ENCODE measurements at places on chromosomes 12 and 14.

GRCh38 chr12:111585690-111586089 lies 13.4 kb downstream of the ATXN2 start:
- no peak for DNase-seq

DNA sequence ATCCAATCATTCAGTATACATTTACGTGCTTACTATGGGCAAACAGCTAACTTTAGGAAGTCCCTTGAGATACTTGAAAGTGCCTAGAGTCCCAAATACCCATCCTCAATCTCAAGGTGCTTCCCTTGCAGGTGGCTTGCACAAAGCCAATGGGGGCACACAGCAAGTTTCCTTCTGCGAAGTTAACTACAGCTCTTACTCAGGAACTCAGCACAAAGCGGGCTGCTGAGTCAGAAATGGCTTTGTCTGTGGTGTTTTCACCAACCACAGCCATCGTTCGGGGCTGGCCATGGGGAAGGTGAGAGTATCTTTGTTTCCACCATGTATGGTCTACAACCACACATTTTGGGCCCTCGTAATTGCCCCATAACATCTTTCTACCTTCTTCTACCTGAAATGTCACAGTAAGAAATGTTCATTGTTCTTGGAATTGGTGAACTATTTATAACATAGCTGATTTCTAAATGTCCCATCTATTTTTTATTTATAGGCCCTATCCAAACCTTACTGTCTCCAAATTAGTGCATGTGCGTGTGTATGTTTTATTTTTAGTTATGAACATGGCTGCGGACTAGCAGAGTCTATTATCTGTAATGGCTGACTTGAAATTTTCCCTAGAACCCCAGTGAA lies 13.9 kb downstream of the MFAP5 start:
- no peak for DNase-seq

DNA sequence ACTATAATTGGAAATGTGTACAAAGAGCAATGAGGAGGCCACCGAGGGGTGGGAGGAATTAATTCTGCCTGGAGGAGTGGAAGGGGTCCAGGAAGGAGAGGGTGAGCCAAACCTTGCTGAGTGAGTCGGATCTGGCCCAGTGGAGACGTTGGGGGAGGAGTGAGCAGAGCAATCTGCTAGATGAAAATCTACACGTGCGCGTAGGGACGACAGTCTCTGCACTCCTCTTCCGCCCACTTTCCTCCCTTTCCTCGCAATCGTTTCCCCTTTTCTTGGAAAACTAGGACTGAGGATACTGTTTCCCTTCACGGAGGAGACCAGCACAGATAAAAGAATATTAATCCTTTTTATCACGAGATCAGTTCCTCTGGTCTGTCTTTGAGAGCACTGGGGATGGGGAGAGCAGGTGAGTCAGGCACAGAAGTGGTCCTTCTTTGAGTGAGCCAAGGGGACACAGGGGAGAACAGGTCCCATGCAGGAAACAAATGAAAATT lies 2.9 kb upstream of the NAB2 start:
- DNase-seq, result no peak

DNA sequence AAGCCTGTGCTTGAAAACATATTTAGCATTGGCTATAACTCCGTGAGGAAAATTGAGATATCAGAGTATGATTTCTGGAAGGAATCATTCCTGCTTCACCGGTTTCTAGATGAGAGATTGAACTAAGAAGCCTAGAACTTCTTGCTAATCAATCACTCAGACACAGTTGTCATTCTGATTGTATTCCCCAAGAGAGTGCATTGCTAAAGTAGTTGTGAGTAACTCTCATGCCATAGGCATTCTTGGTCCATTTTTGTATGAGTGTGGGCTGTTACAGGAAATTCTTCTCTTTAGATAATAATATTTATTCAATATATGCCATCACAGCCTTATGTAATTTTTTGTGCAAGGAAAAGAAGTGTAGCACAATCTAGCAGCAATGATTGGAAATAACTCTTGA lies 893.3 kb upstream of the MDGA2 start:
- no peak for DNase-seq

- DNase-seq, result no peak
These were observed 400 bp upstream of the PRIMA1 start for GRCh38 chr14:93788543-93789227.

GRCh38 chr14:86902176-86902950 lies 1090.6 kb downstream of the GALC start:
- DNase-seq, result no peak

GRCh38 chr12:53063708-53064612 lies 14.1 kb downstream of the TNS2 start:
- no peak for DNase-seq

GRCh38 chr12:114238808-114239207 lies 167.1 kb downstream of the TBX5 start:
- no peak for DNase-seq

GRCh38 chr14:87644689-87645088 lies 348.3 kb downstream of the GALC start:
- no peak for DNase-seq

- no peak for DNase-seq
These were observed 90.3 kb downstream of the STAB2 start for GRCh38 chr12:103677341-103677740.

DNA sequence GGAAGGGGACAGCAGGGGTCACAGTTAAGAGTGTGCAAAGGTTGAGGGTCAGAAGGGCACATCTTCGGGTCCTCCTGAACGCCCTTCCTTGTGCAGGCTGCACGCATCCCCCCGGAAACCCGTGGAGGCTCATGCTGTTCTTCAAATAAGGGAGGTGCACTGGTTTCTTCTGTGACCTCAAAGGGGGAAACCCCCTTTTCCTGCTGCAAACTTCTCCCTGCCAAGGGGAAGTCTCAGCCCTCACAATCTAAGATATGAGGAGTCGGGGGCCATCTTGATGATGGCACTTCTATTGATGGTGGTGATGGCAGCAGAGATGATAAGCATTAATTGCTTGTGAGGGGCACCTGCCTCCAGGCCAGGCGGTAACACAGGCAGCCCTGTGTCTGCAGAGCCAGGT lies 40.0 kb downstream of the ISCA2 start:
- DNase-seq, result no peak

DNA sequence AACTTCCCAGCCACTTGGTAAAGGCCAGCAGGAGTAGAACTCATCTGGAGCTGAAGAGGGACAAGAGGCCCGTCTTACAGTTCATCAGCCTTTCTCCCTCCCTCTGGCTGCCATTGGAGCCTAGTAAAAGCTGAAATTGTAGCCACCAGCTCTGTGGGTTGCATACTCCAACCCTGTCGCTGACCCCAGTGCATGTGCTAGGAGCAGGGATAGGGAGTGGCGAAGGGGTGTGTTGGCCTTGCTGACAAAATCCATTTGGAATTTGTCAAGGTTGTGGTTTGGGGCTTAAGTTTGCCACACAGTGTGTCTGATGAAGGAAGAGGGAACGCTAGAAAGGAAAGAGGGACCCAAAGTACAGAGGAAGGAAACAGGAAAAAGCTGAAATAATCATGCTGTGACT lies 4.0 kb upstream of the ARF3 start:
- no peak for DNase-seq

GRCh38 chr12:8123124-8123912 lies at the start of gene CLEC4A:
Gene CLEC4A, plus strand, starts transcription at chr12:8123617. Its CDS starts 262 bp downstream, at chr12:8123879.
- no peak for DNase-seq

GRCh38 chr12:119476951-119477350 lies 116.6 kb upstream of the TMEM233 start:
- DNase-seq, result no peak

GRCh38 chr14:85444635-85445034 lies 85.3 kb upstream of the FLRT2 start:
- no peak for DNase-seq

DNA sequence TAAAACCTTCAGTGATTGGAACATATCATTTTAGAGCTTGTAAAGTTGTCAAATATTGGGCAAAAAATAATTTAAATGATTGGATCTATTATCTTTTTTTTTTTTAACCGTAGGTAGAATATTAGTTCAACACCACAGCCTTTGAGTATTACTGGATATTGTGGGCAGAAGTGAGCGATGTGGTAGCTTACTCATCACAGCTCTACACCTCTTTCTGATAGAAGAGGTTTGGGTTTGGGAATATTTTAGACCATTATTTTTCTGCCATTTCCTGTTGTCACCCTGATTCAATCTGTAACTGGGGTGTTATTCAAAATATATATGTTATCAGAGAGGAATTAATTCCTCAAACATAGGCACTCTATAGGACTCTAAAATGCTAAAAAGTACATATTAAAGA lies 34.8 kb upstream of the SLC38A2 start:
- no peak for DNase-seq

DNA sequence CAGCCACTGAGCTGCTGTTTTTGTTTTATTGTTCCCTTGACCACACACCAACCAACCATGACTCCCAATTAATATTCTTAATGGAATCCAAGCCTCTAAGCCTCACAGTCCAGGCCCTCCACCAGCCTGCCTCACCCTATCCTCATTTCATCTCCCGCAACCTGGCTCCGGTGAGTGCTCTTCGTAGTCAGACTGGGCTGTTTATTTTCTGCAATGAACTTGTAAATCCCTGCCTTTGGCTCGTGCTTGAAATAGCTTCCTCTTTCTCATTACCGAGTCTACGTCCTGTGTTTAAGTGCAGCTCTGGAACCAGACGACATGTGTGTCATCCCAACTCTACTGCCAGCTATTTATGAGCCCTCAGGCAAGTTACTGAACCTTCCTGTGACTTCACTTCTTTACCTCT lies 12.4 kb upstream of the ETFBKMT start:
- no peak for DNase-seq

All from GOT3 (cell line).